ENCODE measurements at places on chromosomes 1 and 21. TPM values are rescaled to one million over a fixed set of nuclear protein-coding genes. Genes with fewer than 3 reads are reported as not detected.

GRCh38 chr1:43043695-43044094 lies 85.0 kb upstream of the SLC2A1 start:
- DNase-seq: no peak

DNA sequence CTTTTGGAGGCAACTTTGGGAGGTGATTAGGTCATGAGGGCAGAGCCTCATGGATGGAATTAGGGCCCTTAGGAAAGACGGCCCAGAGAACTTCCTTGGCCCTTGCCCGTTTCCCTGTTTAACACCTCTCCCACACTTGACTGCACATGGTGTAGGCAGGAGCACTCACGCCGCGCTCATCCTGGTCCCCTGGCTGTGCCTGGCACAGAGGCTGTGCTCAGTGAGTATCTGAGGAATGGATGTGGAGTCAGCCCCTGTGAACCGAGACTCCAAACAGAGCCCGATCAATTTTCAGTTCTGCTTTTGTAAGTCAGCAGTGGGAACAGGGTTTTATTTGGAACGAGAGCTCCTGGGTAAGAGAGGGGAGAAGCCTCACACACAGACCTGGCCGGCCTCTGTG lies 29.8 kb upstream of the ETV3 start:
- no peak for DNase-seq

DNA sequence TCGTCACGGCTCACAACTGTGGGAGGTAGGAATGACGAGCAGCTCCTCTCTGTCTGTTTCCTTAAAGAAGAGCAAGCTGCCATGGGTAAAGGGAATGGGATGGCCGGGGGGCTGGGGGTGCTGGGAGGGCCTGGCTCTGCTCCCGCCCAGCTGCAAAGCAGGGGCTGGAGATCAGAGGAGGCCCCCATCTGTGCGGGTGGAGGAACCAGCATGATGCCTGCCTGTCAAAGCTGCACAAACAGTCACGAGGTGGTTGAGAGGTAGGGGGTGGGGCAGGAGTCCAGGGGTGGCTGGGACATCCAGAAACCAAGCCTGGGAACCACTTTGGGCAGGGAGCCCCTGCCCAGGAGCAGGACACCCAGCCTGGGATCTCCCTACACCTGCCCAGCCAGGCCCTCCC lies 12.6 kb downstream of the SLC41A1 start:
- no peak for DNase-seq

GRCh38 chr1:150696590-150696989 lies 364 bp downstream of the GOLPH3L start:
- DNase-seq: no peak

DNA sequence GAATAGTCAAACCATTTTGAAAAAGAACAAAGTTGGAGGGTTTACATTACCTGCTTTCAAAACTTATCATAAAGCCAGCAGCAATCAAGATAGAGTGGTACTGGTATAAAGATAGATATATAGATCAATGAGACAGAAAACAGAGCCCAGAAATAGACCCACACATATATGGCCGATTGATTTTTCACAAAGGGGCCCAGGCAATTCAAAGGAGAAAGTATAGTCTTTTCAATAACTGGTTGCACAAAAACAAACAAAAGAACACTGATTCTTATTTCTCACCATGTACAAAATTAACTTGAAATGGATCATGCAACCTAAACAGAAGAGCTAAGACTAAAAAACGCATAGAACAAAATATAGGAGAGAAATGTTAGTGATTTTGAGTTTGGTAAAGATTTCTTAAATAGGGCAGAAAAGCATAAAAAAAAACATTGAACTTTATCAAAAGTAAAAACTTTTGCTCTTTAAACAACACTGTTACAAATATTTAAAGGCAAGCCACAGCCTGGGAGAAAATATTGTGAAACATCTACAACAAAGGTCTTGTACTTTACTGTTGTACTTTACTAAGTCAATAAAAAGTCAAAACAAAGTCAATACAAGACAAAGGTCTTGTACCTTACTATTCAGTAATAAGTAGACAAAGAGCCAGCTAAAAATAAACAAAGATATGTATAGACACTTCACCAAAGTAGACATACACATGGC lies 50.2 kb downstream of the ST3GAL3 start:
- no peak for DNase-seq

The DIO1 gene
- total RNA-seq: not detected

The APOBEC4 gene
- total RNA-seq: not detected

The OR2G2 gene
- not detected for total RNA-seq
